ENCODE measurements at places on chromosomes 6 and 20.

DNA sequence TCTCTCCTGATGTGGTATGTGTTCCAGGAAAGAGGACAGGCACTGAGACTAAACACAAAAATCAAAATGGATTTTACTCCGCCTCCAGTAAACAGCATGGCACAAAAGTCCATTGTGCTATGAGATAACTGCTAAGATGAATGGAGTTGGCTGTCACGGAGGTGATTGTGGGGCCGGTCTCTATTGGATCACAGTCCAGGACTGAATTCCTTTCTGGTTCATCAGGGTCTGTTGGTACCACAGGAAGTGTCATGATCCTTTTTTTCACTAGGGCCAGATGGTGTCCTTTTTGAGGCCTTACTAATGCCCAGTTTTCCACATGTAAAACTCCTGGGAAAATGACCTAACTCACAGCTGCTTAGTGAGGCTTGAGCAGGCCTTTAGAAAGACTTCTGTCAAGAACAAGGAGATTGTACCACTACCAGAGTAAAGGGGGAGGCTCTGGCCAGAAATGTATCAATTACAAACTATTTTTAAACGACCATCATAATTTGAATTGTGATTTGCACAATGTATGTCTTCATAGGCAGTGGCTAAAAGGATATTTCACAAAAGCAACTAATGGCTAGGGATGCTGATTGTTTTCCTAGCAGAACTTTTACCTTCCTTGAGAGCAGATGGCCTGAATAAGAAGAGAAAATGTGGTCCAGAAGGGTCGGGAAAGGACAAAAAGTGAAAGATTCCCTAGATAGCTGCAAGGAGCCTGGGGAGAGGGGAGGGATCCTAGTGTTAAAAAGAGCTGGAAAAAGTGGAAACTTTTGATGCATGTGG is 192.2 kb upstream of the POU3F2 start:
- no peak for DNase-seq

DNA sequence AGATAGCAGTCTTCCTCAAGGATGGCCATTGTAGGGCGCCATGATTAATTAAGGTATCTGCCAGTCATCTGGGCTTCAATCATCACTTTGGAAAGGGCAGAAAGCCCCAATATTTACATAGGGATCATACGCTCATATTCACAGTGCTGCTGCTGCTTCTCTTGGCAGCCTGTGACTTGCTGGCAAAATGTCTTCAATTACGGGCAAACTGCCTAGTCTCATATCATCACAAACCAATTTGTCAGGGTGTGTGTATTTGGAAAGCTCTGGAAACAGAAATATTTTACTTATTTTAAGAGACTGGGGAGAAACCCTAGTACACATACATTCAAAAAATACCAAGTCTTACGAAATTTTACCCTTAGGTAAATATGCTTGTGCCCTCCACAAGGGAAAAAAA is 77.6 kb downstream of the SAMD5 start:
- no peak for DNase-seq

DNA sequence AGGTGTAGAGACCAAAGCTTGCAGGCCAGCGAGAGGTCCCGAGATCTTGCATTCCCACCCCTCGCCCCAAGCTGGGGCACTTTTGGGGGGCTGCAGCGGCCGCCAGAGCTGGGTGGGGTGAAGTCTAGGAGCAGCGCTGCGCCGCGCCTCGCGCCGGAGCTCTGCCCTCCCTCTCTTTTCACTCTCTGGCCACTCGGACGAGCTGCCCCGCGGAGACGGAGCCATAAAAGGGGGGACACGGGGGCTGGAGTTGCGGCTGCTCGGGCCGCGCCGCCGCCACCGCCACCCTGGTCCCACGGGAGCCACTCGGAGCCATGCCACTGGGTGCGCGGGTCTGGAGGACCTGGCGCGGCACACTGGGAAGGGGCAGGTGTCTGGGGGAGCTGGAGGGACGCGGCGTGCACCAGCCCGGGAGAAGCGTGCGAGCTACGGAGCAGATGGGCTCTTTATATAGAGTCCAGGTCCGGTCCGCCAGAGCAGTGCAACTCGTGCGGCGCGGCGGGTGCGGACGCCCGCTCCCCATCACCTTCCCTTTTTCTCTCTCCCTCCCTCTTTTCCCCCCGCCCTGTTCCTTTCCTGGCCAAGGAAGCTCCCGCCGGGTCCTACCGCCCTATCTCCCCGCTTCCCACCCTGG is 687 bp upstream of the HTR1B start:
- DNase-seq = no peak

DNA sequence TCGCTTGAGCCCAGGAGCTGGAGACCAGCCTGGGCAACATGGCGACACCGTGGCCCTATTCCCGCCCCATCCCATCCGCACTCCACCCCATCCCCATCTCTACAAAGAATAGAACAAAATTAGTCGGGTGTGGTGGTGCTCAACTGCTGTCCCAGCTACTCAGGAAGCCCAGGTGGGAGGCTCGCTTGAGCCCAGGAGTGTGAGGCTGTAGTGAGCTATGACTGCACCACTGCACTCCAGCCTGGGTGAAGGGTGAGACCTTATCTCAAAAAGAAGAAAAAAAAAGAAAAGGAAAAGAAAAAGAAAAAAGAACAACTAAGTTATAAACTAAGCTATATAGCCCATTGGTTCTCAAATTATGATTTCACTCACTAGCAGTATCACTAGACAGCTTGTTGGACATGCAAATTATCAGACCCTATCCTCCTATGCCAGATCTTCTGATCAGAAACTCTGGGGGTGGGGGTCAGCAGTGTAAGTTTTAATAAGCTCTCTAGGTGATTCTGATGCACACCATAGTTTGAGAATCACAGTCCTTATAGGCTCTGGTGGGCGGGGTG is 491 bp upstream of the ITCH start:
- DNase-seq = no peak

DNA sequence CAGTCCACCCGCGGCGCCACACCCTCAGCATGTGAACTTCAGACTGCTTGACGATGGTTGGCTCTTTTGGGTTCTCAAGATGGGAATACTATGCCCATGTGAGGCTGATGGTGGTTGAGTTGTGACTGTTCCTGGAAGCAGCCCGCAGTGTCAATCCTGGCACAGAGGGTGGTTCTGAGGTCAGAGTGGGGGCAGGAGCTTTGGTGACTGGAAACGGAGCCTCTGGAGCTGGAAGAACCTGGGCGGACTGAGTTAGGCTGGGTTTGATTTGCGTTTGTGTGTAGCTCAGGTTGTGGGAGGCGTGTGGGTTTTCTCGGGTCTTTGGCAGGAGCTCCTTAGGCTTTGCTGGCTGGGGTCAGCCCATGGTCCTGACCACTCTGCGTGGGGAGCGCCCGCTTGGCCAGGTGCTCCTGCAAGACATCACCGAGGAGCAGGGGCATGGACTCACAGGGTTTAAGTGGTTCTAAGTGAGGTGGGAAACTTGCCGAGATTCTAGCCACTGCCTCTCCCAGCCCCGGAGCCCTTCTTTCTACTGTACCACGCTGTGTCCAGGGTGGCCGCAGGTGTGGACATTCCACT is 37.3 kb upstream of the SLC22A1 start:
- DNase-seq = no peak

DNA sequence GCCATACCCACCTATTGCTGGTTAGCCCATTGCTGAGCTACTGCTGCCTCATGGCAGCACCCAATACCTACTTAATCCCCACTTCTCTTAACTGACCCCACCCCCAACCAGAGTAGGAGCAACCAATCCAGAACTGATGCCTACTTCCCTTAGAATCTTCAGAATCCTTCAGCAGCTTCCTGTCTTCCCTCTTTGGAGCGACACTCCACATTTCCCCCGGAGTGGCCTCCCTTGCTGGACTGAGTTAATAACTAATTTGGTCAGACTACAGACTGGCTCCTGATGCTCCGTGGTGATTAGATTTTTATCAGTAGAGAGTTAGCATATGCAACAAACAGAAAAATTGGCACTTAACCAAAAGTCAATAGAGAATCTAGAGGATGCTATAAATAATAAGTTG is 51.2 kb upstream of the UBR2 start:
- no peak for DNase-seq

GRCh38 chr20:20690676-20691476 is 21.6 kb downstream of the RALGAPA2 start:
- no peak for DNase-seq

- no peak for DNase-seq
Measured at GRCh38 chr20:16580147-16580546, 6.9 kb upstream of the KIF16B start.

- no peak for DNase-seq
Measured at GRCh38 chr6:142225115-142225514, 76.7 kb upstream of the ADGRG6 start.

- no peak for DNase-seq
Measured at GRCh38 chr20:9038791-9039535, 29.9 kb upstream of the PLCB4 start.

- no peak for DNase-seq
Measured at GRCh38 chr6:25306379-25306778, 27.2 kb downstream of the CARMIL1 start.

DNA sequence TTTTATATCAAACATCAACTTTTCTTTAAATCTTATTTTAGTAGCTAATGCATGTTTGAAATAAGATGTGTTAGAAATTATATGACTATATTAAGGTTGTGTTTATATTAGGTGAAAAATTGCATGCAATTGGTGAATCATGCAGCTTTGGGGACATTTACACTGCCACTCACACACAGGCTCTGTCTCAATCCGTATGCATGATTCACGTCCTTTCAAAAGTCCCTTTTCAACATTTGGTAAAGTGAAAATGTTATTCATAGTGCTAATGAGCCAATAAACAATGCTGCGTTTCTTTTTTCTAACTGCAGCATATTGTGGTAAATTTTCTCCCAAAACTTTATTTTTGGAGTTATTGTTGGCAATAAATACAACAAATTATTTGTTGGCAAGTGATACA is 198.0 kb downstream of the FUT9 start:
- no peak for DNase-seq

- no peak for DNase-seq
Measured at GRCh38 chr6:46323312-46323965, 152.7 kb upstream of the ENPP5 start.

- peak; percentile 70 for DNase-seq
Measured at GRCh38 chr6:163414117-163414945, at the start of gene QKI. TSS of gene QKI (plus strand) at chr6:163414718. CDS start at chr6:163415194, 476 bp downstream.

DNA sequence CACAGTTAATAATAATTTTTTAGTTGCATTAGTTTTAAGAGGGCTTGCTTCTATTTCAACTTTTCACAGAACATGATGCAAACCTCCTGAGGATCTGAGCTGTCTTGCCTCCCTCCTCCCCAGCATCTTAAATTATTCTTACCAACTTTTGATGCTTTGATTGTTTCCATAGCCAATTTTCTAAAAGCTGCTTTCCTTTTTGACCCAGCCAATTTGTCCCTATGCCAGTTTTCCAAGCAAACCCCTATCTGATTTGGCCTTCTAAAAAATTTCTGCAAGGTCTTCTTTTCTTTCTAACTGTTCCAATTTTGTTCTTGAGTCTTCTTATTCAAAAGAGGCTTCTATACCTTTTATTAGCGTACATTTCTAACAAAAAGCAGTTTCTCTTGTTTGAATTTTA is 26.5 kb upstream of the SNAP25 start:
- no peak for DNase-seq

GRCh38 chr6:145929037-145929633 is 35.0 kb downstream of the SHPRH start:
- no peak for DNase-seq

DNA sequence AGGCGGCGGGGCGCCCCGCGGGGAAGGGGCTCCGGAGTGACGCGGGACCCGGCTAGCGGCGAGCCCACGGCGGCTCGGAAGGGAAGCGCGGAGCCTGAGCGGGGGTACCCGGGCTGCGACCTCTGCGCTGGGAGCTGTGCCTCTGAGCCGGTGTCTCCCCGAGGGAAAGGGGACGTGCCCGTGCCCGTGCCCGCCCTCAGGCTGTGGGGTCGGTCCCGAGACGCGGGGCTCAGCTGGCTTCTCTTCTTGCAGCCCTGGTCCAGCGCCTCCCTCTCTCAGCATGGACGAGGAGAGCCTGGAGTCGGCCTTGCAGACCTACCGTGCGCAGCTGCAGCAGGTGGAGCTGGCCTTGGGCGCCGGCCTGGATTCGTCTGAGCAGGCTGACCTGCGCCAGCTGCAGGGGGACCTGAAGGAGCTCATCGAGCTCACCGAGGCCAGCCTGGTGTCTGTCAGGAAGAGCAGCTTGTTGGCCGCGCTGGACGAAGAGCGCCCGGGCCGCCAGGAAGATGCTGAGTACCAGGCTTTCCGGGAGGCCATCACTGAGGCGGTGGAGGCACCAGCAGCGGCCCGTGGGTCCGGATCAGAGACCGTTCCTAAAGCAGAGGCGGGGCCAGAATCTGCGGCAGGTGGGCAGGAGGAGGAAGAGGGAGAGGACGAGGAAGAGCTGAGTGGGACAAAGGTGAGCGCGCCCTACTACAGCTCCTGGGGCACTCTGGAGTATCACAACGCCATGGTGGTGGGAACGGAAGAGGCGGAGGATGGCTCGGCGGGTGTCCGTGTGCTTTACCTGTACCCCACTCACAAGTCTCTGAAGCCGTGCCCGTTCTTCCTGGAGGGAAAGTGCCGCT is 686 bp downstream of the ZGPAT start:
- DNase-seq = no peak

GRCh38 chr6:73612611-73613010 is 41.2 kb downstream of the SLC17A5 start:
- no peak for DNase-seq

DNA sequence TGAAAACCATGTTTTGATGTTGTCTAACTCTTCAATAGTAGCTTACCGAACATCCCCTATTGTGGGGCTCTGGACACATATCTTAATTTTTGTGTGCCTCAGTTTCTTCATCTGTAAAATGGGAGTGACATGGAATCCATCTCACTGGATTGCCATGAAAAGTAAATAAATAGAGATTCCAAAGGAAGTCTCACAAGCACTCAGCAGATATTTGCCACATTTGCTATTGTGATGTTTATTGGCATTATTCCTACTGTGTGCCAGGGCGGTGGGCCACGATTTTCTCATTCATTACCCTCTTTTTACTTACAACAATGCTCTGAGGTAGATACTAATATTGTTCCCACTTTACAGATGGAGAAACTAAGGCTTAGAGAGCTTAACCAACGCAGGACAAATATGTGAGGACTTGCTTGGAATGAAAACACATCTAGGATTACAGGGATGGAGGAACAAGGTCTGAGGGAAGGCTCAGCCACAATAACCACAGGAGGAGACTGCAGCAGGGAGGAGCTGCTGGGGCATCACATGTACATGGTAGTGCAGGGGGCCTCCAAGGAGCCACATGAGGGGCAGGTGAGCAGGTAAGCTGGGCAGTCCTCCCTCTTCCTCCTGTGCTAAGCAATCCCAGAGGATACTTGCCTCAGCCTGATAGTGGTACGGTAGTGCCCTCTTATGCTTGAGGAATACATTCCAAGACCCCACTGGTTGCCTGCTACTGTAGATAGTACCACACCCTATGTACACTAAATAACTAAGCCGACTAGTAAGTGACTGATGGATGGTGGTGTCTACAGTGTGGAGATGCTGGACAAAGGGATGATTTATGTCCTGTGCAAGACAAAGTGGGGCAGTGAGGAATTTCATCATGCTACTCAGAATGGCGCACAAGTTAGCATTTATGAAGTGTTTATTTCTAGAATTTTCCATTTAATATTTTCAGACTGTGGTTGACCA is 176.9 kb downstream of the FOXA2 start:
- DNase-seq = no peak

GRCh38 chr6:108322728-108323127 is 27.9 kb downstream of the AFG1L start:
- DNase-seq = no peak

- no peak for DNase-seq
Measured at GRCh38 chr6:150466196-150466595, 97.4 kb downstream of the IYD start.
